ENCODE measurements at places on chromosomes 5 and 9.

- no peak for DNase-seq
Observed at GRCh38 chr9:129311643-129312042, 133.6 kb upstream of the IER5L start.

DNA sequence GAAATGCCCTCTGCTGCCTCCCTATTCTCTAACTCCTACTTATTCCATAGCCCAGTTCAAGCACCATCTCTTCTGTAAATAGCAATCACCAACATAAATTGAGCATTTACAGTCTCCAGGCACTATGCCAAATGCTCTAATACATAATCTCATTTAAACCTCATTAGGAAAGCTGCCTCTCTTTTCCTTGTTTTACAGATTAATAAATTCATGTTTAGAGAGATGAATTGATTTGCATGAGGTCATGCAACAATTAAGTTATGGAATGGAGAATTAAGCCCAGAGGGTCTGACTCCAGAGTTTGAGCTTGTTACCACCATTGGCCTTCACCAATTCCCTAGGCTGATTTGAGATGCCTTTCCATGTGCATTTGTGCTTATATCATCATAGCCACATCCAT lies 23.4 kb upstream of the RFX3 start:
- DNase-seq: no peak

GRCh38 chr9:19969721-19970120 lies 180.9 kb upstream of the SLC24A2 start:
- DNase-seq: no peak

DNA sequence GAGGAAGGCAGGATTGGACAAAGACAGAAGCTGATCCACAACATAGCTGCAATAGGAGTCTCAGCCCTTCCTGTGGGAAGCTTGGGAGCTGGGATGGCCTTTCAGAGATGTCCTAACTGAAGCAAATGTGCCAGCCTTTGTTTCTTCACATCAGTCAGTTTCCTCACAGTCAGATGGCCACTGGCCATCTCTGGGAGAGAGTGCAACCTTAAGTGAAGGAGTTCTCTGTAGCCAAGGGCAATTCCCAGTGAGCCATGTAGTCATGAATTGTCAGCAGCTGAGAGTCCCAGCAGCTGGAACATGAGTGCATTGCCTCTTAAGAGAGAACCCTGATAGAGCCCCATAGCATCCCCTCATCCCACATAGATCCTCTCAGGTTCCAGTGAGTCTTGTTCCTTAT lies 89.1 kb upstream of the LIFR start:
- no peak for DNase-seq

- DNase-seq: no peak
Observed at GRCh38 chr5:50359187-50359586, 81.9 kb downstream of the EMB start.

DNA sequence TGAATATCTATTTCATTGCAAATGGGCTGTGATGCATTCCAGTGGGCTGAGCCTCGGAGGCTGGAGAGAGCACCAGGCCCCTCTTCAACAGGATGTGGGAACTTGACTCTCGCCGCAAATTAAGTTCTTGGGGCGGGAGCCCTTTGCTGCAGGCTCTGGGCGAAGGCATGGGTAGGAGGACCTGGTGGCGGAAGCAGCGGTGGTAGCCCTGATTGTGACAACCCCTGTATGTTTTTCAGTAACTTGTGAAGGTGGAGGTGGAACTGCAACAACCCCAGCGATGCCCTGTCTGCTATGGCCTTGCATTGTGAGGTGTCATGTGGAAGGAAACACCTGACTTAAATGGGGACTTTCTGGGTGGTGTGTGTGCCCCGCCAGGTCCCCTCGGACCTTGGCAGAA lies 9.4 kb downstream of the FYB1 start:
- peak; percentile 16 for DNase-seq

Data from activated CD4-positive, CD25-positive, alpha-beta regulatory T cell (primary cell).